Mammary epithelial cell (primary cell): ENCODE measurements at places on chromosomes 2 and 18. TPM values are rescaled to one million over a fixed set of nuclear protein-coding genes. Genes with fewer than 3 reads are reported as not detected.

Gene PCARE
- not detected in 2 replicates for total RNA-seq

Gene DNAJC5G
- total RNA-seq, result not detected in 2 replicates

Gene CROCC2
- total RNA-seq, result not detected

Gene UGT1A4
- total RNA-seq, result 0.83 TPM

Gene KRTCAP3
- total RNA-seq, result 1.5 TPM

Gene PARD3B
- total RNA-seq, result 6.5 TPM

Gene KCNF1
- 2.5 TPM for total RNA-seq

Gene LRRTM1
- total RNA-seq, result not detected in 2 replicates

Gene HOXD13
- not detected for total RNA-seq

Gene GMCL1
- total RNA-seq, result 10.7 and 10.8 TPM in 2 replicates

Gene GPR55
- total RNA-seq, result not detected

Gene SERPINB5
- total RNA-seq, result 428 TPM

Gene LTBP1
- 20.4 and 20.9 TPM in 2 replicates for total RNA-seq

Gene DGKD
- total RNA-seq, result 17.1 and 20.6 TPM in 2 replicates

DNA sequence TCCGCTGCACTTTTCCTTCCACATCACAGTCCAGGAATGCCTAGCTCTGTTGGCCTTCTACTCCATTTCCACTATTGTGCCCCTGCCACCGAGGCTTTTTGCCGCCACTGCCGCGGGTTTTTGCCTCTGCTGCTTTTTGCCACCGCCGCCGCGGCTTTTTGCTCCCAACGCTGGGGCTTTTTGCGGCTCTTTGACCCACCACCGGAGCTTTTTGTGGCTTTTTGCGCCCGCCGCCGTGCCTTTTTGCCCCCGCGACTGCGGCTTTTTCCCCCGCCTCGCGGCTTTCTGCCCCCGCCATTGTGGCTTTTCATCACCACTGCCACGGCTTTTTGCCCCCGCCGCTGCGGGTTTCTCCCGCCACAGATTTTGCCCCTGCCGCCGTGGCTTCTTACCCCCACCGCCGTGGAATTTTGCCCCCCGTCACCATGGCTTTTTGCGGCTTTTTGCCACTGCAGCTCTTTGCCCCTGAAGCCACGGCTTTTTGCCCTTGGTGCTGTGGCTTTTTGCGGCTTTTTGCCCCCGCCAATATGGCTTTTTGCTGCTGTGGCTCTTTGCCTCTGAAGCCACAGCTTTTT lies 2798.7 kb upstream of the TEKT4 start:
- no peak for DNase-seq

- DNase-seq, result no peak
Observed at GRCh38 chr18:38386146-38386545, 820.5 kb upstream of the CELF4 start.

DNA sequence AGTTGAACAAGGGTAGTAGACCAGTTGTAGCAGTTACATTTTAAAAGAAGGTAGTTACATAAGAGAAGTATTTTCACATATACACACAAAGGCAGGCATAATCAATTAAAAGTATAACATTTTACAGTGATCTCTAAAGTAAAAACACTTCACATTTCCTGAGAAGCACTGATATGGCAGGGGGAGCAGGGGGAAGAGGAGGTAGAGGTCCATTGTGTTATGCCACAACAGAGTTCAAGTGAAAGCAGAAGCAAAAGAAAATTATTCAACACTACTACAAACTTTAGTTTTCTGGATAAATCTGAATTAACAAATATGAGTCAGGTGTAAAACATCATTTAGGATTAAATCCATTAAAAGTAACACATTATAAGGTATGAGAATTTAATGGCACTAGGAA lies 38.4 kb downstream of the ROCK1 start:
- no peak for DNase-seq

- DNase-seq, result no peak
Observed at GRCh38 chr2:118535818-118536212, 311.6 kb downstream of the EN1 start.

DNA sequence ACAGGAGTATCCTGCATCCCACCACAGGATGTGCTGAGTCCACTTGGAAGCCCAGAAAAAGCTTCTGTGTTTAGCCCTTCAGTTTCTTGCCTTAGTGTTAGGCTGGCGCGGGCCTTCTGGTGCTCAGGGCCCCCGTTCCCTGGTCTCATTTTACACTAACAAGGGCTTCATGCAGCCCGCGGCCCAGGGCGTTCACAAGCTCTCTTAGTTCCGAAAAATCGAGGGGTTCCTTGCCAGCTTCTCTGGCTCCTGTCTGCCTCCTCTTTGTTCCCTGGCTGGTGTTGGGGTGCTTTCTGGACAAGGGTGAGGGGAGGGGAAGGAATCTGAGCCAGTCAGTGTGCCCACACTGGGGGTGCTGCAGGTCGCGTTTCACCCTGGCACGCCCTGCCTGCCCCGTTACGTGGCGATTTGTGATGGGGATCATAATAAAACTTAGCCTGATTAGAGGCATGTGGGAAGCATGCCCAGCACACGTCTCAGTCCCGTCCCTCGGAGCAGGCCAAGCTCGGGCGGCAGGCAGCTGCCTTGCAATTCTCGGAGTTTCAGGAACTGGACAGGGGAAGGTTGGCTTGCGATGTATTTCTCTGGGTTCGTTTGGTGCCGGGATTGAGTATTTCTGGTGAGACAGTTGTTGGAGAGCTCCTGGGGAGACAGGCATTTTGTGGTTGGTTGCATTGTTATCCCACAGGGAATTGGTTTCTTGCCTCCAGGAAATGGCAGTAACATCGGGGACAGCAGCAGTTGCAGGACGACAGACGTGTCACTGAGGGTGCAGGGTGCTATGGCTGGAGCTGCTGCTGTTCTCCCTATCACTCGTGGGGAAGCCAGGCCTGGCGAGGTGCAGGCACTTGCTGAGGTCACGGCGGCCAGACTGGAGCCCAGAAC lies 22.9 kb downstream of the SH3BP4 start:
- DNase-seq, result no peak

DNA sequence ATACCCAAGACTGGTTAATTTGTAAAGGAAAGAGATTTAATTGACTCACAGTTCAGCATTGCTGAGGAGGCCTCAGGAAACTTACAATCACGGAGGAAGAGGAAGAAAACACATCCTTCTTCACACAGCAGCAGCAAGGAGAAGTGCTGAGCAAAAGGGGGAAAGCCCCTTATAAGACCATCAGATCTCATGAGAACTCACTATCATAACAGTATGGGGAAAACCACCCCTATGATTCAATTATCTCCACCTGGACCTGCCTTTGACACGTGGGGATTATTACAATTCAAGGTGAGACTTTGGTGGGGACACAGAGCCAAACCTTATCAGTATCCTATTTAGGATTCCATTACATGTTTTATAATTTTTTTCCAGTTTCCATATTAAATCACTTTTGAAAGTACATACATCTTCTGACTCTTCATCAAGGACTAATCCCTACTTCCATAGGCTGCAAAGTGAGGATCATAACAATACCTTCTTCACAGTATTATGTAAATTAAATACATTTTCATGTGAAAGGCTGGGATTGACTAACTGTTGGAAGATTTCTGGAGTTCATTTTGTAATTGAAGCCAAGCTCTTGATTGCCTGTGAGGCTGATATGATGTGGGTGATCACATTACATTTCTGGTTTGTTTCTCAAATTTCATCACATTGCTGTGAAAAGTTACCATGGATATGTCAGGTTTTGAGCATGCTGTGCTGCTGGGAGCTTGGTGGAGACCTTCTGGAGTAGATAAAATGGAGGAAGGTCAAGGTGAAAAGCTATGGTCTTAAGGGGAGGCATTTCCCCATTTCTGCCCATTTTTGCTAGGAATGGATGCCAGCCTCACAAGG lies 31.7 kb upstream of the CERS6 start:
- DNase-seq, result no peak

- DNase-seq, result no peak
Observed at GRCh38 chr2:120722246-120722567, 13.5 kb upstream of the GLI2 start.

GRCh38 chr2:177396703-177397460 lies 4.3 kb downstream of the AGPS start:
- peak; percentile 50 for DNase-seq

GRCh38 chr2:119630121-119630520 lies 48.9 kb upstream of the TMEM177 start:
- no peak for DNase-seq

GRCh38 chr2:108219688-108220087 lies 20.1 kb upstream of the SULT1C3 start:
- DNase-seq, result no peak

DNA sequence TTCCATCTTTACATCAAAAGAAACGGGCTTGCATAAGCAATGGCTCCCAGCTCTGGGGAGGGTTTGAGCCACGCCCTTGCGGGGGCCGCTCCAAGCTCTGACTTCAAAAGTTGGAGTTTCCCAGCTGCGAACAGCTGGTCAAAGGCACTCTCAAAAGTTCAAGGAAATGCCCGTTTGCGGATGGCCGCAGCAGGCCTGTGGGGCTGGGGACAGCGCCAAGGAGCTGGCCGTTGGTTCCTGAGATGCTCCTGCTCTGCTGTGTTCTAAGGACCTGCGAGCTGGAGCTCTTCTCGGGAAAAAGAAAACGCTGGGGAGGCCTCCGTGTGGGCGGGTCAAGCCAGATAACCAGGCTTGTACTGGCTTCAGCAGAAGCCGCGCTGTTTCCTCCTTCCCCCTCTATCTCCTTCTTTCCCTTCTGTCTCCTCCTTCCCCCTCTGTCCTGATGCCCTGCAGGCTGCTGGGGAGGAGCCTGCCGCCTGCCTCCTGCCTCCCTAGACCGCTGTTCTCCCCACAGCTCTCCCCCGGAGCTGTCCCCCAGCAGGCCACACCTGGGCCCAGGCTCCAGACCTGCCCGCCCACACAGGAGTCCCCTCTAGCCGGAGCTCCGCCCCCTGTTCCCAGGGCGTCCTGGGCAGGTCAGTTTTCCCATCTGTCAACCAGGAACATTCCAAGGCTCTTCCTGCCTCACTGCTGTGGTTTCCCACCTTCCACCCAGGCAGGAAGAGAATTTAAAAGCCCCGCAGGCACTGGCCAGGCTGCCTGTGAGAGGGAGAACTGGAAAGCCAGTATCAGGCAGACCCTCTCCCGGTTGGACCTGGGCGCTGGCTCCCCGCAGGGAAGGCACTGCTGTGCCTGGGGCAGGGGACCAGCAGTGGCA lies 14.1 kb downstream of the KLF11 start:
- DNase-seq, result peak; percentile 83

DNA sequence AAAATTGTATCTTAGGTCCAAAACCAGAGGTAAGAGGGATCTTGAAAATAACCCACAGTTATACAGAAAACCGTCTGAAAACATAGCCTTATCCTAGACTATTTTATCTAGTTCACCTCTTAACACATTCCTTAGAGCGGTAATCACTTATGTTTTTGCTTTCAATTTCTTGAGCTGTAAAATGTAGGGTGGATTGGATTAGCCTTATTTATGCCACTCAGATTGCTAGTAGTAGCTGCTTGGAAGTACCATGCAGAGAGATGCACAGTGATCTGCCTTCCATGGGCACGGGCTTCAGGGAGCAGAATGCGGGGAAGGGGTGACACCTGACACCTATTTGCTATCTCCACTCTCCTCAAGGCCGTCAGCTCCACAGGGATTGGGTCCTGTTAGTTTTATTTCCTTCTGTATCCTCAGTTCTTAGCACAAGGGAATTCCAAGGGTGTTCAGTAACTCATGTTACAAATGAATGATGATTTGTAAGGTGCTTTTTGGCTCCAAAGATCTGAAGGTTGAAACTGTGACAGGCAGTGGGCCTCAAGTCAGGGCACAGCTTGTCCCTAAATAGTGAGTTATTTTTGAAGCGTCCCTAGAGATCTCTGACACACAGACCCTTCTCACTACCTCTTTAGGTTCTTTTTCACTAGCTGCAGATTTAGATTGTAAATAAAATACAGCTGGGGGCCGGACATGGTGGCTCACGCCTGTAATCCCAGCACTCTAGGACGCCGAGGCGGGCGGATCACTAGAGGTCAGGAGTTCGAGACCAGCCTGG lies 64.0 kb upstream of the PMAIP1 start:
- no peak for DNase-seq

GRCh38 chr2:176056406-176056805 lies 27.4 kb downstream of the EVX2 start:
- no peak for DNase-seq

- no peak for DNase-seq
Observed at GRCh38 chr2:207110715-207111114, 55.0 kb downstream of the KLF7 start.

- DNase-seq, result no peak
Observed at GRCh38 chr2:232871418-232871834, 1.4 kb downstream of the SNORC start.

DNA sequence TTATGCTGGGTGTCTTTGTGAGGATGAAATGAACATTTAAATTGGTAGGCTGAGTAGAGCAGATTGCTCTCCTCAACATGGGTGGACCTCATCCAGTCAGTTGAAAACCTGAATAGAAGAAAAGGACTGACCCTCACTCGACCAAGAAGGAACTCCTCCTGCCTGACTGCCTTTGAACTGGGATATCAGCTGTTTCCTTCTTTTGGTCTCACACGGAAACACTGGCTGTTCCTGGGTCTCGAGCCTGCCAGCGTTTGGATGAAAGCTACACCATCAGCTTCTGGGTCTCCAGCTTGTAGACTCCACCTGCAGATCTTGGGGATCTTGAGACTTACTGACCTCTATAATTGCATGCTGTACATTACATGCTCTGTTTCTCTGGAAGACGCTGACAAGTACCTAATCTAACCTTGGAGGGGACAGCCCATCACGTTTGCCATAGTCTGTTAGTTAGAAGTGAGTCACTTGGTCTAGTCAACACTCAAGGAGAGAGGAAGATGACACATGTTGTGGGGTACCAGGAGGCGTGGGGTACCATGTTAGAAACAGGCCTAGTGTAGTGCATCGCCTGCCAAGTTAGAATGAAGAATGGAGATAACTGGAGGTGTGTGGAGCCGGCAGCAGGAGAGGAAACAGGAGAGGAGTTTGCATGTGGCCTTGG lies 267.0 kb downstream of the MREG start:
- no peak for DNase-seq

- DNase-seq, result no peak
Observed at GRCh38 chr2:234457421-234457820, 39.5 kb downstream of the ARL4C start.

GRCh38 chr2:33250417-33251029 lies 225.9 kb upstream of the RASGRP3 start:
- no peak for DNase-seq

GRCh38 chr2:218017211-218018053 lies 14.6 kb upstream of the TNS1 start:
- DNase-seq, result no peak

DNA sequence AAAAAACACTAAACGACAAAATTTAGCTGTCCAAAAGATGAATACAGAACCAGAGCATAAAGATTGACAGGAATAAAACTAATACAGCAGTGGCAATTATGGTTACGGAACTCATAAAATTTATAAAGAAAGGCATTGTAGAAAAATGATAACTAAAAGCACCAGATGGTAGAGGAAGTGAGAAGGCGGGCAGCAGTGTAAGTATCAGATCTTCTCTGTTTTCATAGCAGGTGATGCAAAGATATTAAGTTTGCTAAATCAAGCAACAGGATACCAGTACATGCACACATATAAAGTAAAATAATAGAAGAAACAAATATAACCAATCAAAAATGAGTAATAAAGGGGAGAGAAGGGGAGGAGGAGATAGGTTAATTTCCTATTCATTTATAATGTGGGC lies 103.9 kb upstream of the MEX3C start:
- DNase-seq, result no peak

GRCh38 chr18:76429262-76430126 lies 65.5 kb downstream of the ZNF516 start:
- DNase-seq, result no peak
